ENCODE measurements at places on chromosomes 12 and 14.

DNA sequence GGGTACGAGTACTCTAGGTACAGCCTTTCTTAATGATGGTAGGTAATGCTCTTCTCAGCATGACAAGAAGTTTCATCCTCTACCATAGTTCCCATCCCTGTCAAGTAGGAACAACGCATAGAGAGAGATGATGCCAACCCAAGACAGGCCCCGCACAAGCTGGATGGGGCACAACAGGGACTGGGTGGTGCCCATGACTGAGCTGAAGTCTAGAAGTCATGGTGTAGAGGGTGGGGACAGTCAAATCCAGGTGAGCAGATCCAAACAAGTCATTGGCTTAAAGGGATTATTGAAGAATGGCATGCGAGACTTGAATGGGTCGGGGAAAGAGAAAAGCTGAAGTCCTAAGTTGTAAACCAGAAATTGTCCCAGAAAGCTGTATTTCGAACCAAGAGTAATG lies 84.2 kb upstream of the MDM1 start:
- DNase-seq = no peak

- DNase-seq = peak; percentile 81
These were observed 159.7 kb downstream of the PAH start for GRCh38 chr12:102757154-102757881.

GRCh38 chr12:65330331-65330730 lies 51.8 kb downstream of the MSRB3 start:
- no peak for DNase-seq

- DNase-seq = no peak
These were observed 3.1 kb downstream of the VDR start for GRCh38 chr12:47901718-47902093.

DNA sequence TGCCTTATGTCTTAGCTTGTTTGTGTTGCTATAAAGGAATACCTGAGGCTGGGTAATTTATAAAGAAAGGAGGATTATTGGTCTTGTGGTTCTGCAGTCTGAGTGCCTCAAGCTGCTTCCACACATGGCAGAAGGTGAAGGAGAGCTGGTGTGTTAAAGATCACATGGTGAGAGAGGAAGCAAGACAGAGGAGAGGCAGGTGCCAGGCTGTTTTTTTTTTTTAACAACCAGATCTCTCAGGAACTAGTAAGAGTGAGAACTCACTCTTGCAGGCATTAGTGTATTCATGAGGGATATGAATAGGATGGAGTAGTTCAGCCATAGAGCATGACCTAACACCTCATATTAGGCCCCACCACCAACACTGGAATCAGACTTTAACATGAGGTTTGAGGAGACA lies 123.4 kb downstream of the CMAS start:
- no peak for DNase-seq

DNA sequence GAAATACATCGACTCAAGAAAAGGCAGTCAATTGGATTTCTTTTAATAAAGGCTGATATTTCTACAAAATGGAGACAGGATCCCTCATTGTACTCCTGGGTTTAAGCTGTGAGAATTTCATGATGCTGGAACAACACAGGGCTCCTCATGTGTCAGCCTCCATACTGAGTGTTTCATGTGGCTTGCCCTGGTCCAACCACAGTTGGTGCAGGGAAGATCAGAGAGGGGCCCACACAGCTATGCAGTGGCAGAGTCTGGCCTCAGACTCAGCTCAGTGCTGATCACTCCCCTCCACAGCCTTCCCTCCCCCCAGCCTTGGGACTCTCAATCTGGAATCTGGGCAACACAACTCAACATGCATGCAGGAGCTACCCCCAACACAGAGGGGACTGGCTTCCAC lies 122.5 kb upstream of the OVCH1 start:
- no peak for DNase-seq

DNA sequence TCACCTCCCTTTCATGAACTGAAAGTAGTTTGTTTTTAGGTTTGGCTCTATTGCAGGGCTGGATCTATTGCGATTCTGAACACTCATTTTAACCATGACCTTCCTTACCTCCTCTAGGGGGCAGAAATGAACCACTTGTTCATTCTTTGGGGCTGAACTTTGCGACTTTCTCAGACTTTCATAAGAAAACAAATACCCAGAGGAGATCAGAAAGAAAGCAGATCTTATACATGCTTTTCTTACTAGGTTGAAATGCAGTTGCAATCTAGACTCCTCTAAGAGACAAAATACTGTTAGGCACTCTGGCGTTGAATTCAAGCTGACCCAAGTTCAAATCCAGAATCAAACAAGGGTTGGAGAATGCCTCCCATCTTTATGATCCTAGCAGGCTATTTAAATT lies 32.6 kb upstream of the PLEKHG3 start:
- no peak for DNase-seq

GRCh38 chr12:53225635-53226424 lies 6.2 kb downstream of the RARG start:
- DNase-seq = no peak

DNA sequence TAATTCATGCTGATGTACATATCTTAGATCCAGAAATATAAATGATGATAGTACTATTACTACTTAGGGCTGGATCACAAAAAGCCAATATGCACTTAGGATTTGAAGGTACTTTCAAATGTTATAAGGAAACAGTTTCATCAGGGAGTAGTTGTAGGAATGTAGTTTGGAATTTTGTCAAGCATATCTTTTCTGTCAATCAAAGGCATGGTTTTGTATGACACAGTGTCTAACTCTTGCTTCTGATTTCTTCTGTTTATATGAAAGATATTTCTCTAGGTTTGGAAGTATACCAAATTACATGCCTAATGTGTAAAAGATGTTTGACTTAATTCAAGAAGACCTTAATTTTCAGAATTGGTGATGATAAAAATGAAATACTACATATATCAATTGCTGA lies 135.7 kb downstream of the RAD51B start:
- DNase-seq = no peak

DNA sequence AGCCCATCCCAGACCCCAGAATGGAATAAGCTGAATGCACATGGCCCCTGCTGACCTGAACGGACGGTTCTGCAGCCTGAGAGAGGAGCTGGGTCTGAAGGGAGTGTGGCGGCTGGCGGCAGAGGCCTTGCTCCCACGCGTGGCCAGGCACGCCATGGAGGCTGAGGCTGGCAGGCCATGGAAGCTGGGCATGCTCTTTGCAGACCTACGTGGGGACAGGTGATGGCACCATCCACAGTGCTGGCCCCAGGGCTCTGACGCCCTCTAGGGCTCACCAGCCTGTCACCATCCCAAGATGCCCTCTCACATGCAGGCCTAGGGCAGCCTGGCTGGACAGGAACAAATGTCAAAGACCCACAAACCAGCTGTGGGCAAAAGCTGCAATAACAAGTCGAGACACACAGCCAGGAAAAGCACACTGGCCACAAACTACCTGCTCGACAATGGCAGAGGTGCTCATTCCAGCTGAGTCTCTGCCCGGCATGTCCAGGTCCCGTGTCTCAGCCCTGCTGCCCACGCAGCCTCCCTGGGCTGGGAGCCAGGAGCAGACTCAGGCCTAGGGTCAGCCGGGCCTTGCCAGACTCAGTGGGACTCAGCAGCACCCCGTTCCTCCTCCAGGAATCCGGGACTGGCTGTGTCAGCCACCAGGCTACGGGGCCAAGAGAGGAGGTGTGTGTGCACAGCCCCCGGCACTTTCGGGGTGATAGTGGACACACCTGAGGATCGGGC lies 19.7 kb downstream of the BTBD6 start:
- DNase-seq = peak; percentile 67

DNA sequence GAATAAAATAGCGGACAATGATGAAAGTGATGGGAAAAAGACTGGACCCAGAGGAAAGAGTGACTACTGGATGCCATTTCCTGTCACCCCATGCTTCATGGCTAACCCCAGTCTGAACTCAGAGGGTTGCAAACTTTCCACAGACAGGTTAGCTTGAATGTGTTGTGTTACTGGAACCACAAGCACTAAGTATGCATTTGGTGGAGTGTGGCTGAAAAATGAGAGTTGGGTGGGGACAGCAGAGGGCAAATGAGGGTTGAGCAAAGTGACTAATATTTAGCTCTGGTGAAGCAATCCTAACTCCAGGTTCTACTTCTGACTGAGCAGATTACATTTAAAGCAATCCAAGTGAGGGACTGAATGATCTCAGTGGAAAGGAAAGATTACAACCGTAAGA lies 1.6 kb downstream of the SLC16A7 start:
- no peak for DNase-seq

DNA sequence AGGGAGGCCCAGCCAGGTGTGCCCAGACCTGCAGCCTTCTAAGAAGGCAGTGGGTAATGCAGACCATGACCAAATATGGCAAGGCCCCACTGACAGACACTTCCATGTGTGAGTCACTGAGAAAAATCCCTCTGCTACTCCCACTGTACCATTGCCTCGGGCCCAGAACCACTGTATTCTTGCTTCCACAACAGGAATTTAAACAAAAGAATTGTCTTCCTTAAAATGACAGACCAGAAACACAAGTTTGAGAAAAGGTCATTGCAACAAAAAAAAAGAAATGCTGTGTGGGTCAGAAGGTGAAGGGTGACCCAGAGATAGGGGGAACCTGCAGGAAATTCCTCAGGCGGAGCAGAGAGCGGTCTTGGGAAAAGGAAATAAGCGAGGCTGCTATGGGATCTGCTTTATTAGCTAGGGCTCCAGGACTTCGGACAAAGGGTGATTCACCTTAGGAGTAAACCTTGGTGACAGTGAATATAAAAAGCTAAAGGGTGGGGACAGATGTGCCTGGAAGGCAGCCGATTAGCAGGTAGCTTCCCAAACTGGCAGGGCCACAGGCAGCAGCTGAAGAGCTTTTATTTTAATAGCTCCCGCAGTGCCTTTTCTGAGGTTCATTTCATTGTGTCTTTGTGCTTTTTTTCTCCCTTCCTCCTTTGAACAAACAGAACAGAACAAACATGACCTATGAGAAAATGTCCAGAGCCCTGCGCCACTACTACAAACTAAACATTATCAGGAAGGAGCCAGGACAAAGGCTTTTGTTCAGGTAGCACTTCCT lies 185.3 kb upstream of the BCL2L14 start:
- no peak for DNase-seq

DNA sequence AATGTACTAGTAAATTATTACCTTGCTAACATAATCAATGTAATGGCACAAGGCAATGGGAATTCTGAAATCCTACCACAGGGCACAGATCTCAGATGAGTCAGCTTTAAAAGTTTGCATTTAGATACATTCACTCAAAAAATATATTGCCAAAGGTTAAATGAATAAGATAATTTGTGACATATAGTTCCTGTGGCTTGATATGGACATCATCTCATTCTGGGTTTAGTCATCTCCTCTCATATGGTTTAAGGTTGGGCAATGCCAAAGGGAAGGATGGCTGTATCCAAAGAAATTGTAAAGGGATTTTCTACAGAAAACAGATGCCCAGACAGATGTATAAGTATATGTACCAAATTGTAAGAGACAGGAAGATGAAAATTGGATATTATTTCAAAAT lies 1065.0 kb downstream of the LRFN5 start:
- no peak for DNase-seq

- DNase-seq = no peak
These were observed 45.9 kb downstream of the CDK17 start for GRCh38 chr12:96354326-96354725.

DNA sequence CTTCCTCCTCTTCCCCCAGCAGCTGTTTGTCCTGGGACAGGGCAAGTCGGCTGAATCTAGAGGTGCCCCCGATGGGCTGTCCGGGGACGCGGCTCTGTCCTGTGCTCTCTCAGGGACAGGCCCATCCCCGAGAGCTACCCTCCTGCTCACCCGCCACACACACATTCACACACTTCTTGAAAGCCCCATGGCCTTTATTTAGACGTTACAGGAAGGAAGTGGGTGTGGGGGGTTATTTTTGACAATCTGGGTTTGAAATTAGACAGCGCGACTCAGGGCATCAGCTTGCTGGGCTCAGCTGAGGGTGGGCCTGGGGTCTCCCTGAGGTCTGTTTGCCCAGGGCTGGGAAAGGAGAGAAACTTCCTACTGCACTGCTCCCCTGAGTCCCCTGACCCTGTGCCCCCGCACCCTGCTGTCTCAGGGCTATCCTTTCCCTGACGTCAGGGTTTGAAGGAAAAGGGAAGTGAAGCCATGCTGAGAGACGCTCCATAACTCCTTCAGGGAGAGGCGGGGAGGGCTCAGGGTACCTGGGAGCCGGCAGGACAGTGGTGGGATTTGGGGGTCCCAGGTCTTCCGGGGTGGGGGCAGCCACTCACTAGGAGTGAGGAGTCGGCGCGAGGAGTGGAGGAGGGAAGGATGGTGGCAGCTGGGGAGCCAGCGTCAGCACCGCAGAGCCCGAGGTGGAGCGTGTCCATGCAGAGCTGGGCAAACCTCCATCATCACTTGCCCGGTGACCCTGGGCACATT lies 8.1 kb downstream of the PTPN6 start:
- DNase-seq = no peak

GRCh38 chr12:53617700-53618099 lies 8.5 kb downstream of the ATF7 start:
- DNase-seq = no peak

DNA sequence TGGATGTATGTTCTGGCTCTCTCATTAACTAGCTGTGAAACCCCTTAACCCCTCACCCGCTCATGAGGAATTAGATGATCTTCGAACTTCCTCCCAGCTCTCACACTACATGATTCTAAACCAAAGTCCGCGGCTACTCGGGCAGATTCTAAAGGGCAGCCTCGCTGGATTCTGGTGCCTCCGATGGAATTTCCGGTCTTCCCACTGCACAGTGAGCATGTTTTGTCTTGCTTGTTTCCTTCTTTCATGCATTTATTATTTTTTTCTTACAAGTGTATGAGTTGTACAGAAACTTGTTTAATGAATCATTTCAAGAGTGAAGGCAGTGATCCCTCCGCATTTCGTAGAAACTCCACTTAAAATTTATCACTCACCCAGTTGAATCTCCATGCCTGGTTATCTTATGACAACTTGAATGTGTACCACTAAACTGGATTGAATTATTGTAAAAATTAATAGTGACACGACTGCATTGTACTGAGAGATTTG lies 4.5 kb upstream of the HCAR3 start:
- no peak for DNase-seq

DNA sequence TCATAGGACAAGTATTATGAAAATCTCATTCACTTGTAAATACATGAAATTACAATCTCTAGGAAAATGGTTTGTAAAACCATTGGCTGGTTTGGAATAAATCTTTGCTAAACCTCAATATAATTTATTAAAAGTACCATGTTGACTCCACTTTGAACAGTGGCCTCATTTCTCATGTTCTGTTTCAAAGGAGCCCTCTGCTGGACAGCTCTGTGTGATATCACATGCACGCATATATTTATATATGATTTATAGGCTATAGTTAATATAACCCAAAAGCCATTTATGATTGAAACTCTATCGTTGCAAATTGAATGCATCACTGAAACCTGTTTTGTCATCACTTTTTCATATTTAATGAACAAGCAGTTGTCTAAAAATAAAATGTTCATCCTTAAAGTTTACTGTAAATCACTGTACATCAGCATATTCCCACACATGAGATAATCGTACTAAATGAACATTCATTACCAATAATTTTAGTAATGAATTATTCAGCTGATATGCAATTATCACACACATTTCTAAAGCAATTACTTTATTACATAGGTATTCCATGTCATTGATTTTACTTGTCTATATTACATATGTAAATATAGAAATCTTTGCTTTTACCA lies 493.8 kb downstream of the NPAS3 start:
- DNase-seq = no peak

GRCh38 chr12:96186607-96187301 lies 7.4 kb upstream of the ELK3 start:
- DNase-seq = no peak
